ENCODE measurements at places on chromosomes 7 and 10. TPM values are rescaled to one million over a fixed set of nuclear protein-coding genes. Genes with fewer than 3 reads are reported as not detected.

DNA sequence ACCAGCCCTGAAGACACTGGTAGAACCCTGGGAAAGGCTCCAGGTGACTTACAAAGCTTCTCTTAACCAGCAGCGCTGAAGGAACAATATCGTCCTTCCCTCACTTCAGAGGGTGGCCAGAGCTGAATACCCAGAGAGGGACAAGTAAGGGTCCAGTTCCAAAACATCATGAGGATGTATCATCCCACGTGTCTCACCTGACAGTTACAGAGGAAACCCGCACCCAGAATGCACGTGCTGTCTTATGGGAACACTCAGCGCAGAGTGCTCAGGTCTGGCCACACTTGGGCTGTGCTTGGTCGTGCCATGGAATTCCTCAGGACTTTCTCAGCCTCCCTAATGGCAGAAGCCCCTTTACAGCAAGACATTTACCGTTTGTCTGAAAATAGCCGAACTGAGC lies 46.9 kb upstream of the BTBD16 start:
- DNase-seq, result no peak

DNA sequence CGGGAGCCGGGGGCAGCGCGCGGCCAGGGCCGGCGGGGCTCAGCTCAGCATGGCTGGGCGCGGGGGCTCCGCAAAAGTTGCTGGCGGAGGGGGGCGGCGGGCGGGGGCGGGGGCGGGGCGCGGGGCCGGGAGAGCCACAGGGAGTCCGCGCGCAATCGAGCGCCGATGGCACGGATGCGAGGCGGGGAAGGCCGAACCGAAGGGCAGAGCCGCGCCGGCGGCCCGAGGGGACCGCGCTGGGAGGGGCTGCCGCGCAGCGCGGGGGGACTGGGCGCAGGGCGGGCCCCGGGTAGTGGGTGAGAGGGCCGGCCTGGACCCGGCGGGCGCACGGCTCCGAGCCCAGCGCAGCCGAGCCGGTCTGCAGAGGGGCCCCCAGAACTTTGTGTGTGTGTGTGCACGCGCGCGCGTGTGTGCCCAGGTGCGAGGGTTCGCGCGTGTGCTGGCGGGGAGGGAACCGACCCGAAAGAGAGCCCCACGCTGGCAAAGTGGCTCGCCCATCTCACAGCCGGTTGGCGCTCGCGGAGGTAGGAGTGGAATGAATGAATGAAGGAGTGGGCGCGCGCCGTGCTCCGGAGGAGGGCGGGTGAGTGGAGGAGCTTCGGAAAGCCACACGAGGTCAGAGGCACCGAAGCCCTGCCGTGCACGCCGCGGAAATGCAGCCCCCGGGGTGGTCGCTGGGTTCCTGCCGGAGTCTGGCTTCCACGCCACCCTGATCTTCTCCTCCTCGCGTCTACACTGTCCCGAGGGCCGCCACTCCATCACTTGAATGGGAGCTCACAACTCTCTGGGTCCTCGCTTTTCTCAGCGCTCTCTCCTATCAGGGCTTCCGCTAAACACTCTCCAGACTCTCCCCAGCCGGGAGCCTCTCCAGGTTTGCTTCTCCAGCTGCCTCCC lies at the start of gene HIPK2:
Gene HIPK2, minus strand, starts transcription at position 51 of the 894 bp plus-strand sequence. CDS start 375 bp downstream, outside the sequence.
- peak; percentile 58 for DNase-seq

The TLX1 gene
- not detected for total RNA-seq

- DNase-seq, result no peak
Observed at GRCh38 chr7:118420888-118421287, 196.4 kb downstream of the ANKRD7 start.

DNA sequence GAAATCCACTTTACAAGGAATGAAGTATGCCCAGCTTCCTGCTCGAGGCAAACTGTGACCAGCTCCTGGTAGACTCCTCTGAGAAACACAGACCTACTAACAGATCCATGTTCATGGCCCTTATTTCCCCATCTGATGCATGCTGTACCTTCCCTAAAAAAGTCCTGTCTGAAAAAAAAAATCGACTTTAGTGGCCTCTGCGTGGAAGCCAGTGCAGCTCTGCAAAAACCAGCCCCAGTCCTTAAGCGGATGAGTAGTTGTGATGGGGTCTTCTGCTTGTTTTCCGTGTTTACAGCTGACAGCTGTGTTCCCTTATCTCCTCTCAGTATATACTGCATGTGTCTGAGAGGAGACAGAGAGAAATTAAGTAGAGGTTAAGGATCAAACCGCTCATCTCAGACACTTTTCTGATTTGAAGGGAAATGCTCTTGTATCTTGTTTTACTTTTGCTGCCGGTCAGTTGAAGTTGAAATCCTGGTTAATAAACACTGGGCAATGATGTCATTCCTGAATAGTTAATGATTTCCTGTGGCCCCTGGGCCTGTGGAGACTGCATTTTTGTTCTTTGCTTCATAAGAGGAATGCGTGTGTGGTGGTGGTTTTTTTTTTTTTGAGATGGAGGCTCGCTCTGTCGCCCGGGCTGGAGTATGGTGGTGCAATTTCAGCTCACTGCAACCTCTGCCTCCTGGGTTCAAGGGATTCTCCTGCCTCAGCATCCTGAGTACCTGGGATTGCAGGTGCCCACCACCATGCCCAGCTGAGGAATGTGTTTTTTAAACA lies 67.6 kb downstream of the DOCK1 start:
- no peak for DNase-seq

- DNase-seq, result no peak
Observed at GRCh38 chr7:86592185-86592584, 51.5 kb upstream of the GRM3 start.

The ANK3 gene
- 61.9 TPM for total RNA-seq

GRCh38 chr10:110932505-110933180 lies 13.2 kb downstream of the SHOC2 start:
- DNase-seq, result no peak

GRCh38 chr7:156524818-156525597 lies 115.6 kb upstream of the RNF32 start:
- DNase-seq, result no peak

DNA sequence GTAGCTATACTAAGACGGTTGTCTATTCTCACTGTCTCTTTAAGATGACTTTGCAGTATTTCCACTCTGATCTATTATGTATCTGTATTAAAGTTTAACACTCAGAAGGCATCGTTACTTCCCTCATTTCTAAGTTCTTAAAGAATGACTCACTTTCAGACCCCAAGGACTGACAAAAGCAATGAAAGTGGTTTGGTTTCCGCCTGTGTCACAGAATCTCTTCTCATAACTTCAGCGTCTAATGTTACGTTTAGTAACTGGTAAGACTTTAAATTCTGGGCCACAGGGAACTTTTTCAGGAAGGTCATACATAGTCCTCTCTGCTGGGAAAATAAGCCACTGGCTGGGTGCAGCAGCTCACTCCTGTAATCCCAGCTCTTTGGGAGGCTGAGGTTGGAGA lies 892.0 kb upstream of the AUTS2 start:
- no peak for DNase-seq

The GNG11 gene
- total RNA-seq, result not detected

GRCh38 chr10:19043431-19043830 lies 5.2 kb upstream of the MALRD1 start:
- no peak for DNase-seq
